Foreskin keratinocyte (primary cell): ENCODE measurements at places on chromosomes 13 and 19. TPM values are rescaled to one million over a fixed set of nuclear protein-coding genes. Genes with fewer than 3 reads are reported as not detected.

DNA sequence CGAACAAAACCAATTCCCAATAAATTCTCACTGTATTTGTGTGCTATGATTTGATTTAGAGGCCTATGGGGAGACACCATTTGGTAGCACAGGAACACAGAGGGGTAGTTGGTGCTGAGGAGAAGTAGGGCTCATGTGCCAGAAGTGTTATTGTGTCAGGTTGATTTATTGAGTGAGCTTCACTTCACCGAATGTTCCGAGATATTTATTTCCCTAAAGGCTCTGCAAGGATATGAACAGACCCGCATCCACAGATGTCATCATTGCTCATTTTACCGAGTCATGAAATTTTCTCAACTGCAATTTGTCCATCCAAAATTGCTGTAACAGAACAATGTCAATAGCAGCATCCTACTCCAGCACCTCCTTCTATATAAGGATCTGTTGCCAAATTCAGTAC, 69.5 kb downstream of the DACH1 start:
- DNase-seq = no peak

The ALOX5AP gene
- 0.20 and 0.66 TPM in 2 replicates for polyA plus RNA-seq

The CNMD gene
- not detected in 2 replicates for polyA plus RNA-seq

The IGSF23 gene
- polyA plus RNA-seq = not detected in 2 replicates

DNA sequence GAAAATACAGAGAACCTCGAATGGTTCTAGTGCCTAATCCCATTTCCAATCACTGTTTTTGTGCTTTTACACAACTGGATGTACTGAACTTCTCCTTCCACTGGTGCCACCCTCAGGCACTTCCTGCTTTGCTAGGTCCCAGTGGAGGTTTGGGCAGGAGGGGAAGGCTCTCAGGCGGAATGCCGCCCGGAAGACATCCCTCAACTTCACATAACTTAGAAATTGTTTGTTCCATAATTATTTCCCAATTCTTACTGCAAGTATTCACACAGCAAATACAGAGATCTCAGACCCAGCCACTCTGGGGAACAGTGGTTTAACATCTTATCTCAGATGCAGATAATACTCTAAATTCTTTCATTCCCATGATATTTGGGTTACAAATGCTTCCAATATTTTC, 195.7 kb upstream of the IPO5 start:
- no peak for DNase-seq

GRCh38 chr13:100306030-100306429, 217.1 kb downstream of the PCCA start:
- DNase-seq = no peak

The HIF3A gene
- polyA plus RNA-seq = 0.07 TPM in 2 replicates

The BEST2 gene
- not detected in 2 replicates for polyA plus RNA-seq

DNA sequence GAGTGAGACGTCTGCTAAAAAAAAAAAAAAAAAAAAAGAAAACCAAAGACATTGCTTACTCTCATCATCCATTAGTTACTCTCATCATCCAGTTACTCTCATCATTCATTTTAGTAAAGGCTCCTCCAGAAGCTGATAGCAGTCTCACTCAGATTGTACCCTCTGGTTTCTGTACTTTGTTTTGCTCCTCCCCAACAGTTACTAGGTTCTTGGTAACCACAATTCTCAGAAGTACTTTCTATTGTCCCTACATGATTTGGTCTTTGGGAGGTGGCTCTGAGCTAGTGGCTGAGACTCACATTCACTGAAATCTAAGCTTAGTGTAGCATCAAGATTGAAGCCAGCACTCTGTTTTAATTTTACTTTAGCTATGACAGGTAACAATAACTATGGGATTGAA, 14.3 kb downstream of the ERICH4 start:
- DNase-seq = no peak

The CLEC4G gene
- polyA plus RNA-seq = not detected in 2 replicates
